ENCODE measurements at places on chromosomes 7 and 10. TPM values are rescaled to one million over a fixed set of nuclear protein-coding genes. Genes with fewer than 3 reads are reported as not detected.

The TMEM270 gene
- not detected for total RNA-seq

The CRHR2 gene
- not detected for total RNA-seq

The MCM10 gene
- 20.2 TPM for total RNA-seq

The ANKRD30A gene
- total RNA-seq: not detected

The TDRD1 gene
- not detected for total RNA-seq

The C10orf95 gene
- 0.77 TPM for total RNA-seq

The C10orf53 gene
- total RNA-seq: not detected

The GLI3 gene
- total RNA-seq: 9.0 TPM

The PDK4 gene
- total RNA-seq: 21.0 TPM

- H3K4me1 ChIP-seq: peaks cover 3% of the 10 kb centered on the region
- no peak overlapping the region for H3K27ac ChIP-seq
- no peak overlapping the region for H3K4me3 ChIP-seq
- DNase-seq: no peak
- H3K36me3 ChIP-seq: no peaks in the 10 kb centered on the region
- peaks cover 3% of the 10 kb centered on the region for H3K27me3 ChIP-seq
Measured at GRCh38 chr10:43754569-43755260, 106.0 kb upstream of the ZNF32 start.

- no peaks in the 10 kb centered on the region for H3K36me3 ChIP-seq
- no peak overlapping the region for H3K27ac ChIP-seq
- H3K4me1 ChIP-seq: peaks cover 6% of the 10 kb centered on the region
- DNase-seq: no peak
- H3K27me3 ChIP-seq: no peaks in the 10 kb centered on the region
Measured at GRCh38 chr10:59991661-59992060, 85.3 kb upstream of the CCDC6 start.

GRCh38 chr10:15642095-15642494, 77.6 kb downstream of the ITGA8 start:
- H3K27ac ChIP-seq: no peak overlapping the region
- peaks cover 6% of the 10 kb centered on the region for H3K27me3 ChIP-seq
- peaks cover 8% of the 10 kb centered on the region for H3K4me1 ChIP-seq
- H3K4me3 ChIP-seq: no peak overlapping the region
- DNase-seq: no peak
- H3K36me3 ChIP-seq: no peaks in the 10 kb centered on the region

- DNase-seq: no peak
- H3K36me3 ChIP-seq: no peaks in the 10 kb centered on the region
- peaks cover 13% of the 10 kb centered on the region for H3K4me1 ChIP-seq
Measured at GRCh38 chr7:157596026-157596425, 259.2 kb downstream of the DNAJB6 start.

- DNase-seq: no peak
- no peaks in the 10 kb centered on the region for H3K4me1 ChIP-seq
- H3K36me3 ChIP-seq: no peaks in the 10 kb centered on the region
- no peak overlapping the region for H3K27ac ChIP-seq
- no peaks in the 10 kb centered on the region for H3K27me3 ChIP-seq
Measured at GRCh38 chr10:27490807-27491206, 13.3 kb upstream of the RAB18 start.

DNA sequence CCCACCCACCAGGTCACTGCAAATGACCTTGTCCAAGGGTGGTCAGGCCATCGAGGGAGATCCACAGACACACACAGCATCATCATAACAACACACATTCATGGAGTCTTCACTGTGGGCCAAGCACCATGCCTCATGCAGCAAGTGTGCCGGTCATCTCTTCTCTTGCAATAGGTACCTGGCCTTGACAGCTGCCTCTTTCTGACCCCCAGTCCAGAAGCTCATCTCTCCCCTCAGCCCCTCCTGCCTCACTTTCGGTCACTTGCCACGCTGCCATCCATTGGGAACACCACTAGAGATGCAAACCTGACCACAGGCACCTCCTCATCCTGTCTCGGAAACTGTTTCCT, 75.9 kb downstream of the OAT start:
- no peak overlapping the region for H3K4me3 ChIP-seq
- no peaks in the 10 kb centered on the region for H3K36me3 ChIP-seq
- DNase-seq: no peak

- DNase-seq: no peak
- H3K36me3 ChIP-seq: no peaks in the 10 kb centered on the region
- no peak within 1 kb of the TSS for H3K4me3 ChIP-seq
- H3K27me3 ChIP-seq: no peaks in the 10 kb centered on the region
- peaks cover 21% of the 10 kb centered on the region for H3K4me1 ChIP-seq
- H3K27ac ChIP-seq: peak within 1 kb of the TSS; percentile 67
Measured at GRCh38 chr10:89327803-89328441, at the start of gene IFIT3. Gene IFIT3 (plus strand): TSS chr10:89327997. CDS start chr10:89328074, 77 bp downstream.

DNA sequence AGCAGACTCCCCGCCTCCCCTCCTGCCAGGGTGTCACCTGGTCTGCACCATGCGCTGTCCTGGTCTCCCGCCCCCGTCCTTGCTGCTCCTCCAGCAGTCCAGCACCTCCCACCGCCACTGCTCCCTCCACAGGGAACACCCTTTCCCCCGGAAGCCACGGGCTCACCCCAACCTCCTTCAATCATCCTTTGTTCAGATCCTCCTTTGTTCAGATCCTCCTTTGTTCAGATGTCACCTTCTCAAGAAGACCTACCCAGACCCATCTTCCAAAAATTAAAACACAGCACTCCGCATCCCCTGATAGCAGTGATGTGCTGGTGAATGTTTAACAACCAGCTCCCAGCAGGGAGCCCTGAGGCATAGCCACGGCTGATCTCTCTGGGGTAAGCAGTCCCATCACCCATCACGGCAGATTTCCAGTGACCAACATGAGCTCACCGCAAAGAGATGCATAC, 237.7 kb downstream of the USP6NL start:
- peaks cover 10% of the 10 kb centered on the region for H3K27me3 ChIP-seq
- no peak for DNase-seq
- H3K27ac ChIP-seq: no peak overlapping the region

GRCh38 chr10:69445041-69445440, 6.2 kb upstream of the TSPAN15 start:
- peaks cover 14% of the 10 kb centered on the region for H3K4me1 ChIP-seq
- H3K4me3 ChIP-seq: no peak overlapping the region
- H3K36me3 ChIP-seq: no peaks in the 10 kb centered on the region
- DNase-seq: no peak
- peaks cover 4% of the 10 kb centered on the region for H3K27me3 ChIP-seq

DNA sequence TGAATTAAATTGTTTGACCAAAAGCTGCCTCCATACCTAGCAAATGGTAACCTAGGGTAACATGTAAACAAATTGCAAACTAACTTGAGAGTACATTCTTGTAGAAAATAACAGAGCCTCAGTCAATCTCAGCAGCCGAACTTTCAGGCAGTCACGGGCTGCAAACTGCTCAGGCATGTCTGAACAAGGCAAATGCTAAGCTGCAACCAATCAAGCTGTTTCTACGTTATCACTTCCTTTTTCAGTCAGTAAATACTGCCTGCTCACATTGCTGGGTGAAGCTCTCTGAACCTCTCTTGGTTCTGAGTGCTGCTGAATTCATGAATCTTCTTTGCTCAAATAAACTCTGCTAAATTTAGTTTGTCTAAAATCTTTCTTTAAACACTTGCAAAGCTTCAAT, 1212.4 kb downstream of the SORCS1 start:
- no peak overlapping the region for H3K4me3 ChIP-seq
- H3K27me3 ChIP-seq: no peaks in the 10 kb centered on the region
- peak; percentile 9 for DNase-seq
- H3K36me3 ChIP-seq: no peaks in the 10 kb centered on the region
- peak overlapping the region; percentile 89 for H3K27ac ChIP-seq

GRCh38 chr7:141788296-141788695, 1.7 kb upstream of the TAS2R5 start:
- H3K27ac ChIP-seq: no peak overlapping the region
- no peaks in the 10 kb centered on the region for H3K27me3 ChIP-seq
- no peaks in the 10 kb centered on the region for H3K4me1 ChIP-seq
- peaks cover 8% of the 10 kb centered on the region for H3K36me3 ChIP-seq

- H3K27me3 ChIP-seq: peaks cover 36% of the 10 kb centered on the region
- no peak overlapping the region for H3K4me3 ChIP-seq
- DNase-seq: no peak
- H3K4me1 ChIP-seq: peaks cover 17% of the 10 kb centered on the region
- no peak overlapping the region for H3K27ac ChIP-seq
Measured at GRCh38 chr10:30752481-30752881, 122.9 kb upstream of the LYZL2 start.

- H3K27ac ChIP-seq: no peak overlapping the region
- H3K36me3 ChIP-seq: no peaks in the 10 kb centered on the region
- no peaks in the 10 kb centered on the region for H3K27me3 ChIP-seq
- H3K4me1 ChIP-seq: peaks cover 21% of the 10 kb centered on the region
Measured at GRCh38 chr7:84524714-84525694, 330.4 kb upstream of the SEMA3A start.

- DNase-seq: peak; percentile 44
- H3K27me3 ChIP-seq: peaks cover 76% of the 10 kb centered on the region
- H3K4me1 ChIP-seq: peaks cover 5% of the 10 kb centered on the region
- H3K27ac ChIP-seq: no peak overlapping the region
Measured at GRCh38 chr7:151013733-151014497, 10.4 kb downstream of the ATG9B start.

- no peak overlapping the region for H3K4me3 ChIP-seq
- DNase-seq: no peak
- no peak overlapping the region for H3K27ac ChIP-seq
- H3K36me3 ChIP-seq: peaks cover 20% of the 10 kb centered on the region
- H3K27me3 ChIP-seq: no peaks in the 10 kb centered on the region
Measured at GRCh38 chr7:98935811-98936210, 57.5 kb downstream of the TRRAP start.

GRCh38 chr10:126880926-126881325, 24.3 kb upstream of the DOCK1 start:
- no peak overlapping the region for H3K27ac ChIP-seq
- DNase-seq: no peak
- peaks cover 2% of the 10 kb centered on the region for H3K4me1 ChIP-seq
- H3K36me3 ChIP-seq: no peaks in the 10 kb centered on the region
- peaks cover 18% of the 10 kb centered on the region for H3K27me3 ChIP-seq

DNA sequence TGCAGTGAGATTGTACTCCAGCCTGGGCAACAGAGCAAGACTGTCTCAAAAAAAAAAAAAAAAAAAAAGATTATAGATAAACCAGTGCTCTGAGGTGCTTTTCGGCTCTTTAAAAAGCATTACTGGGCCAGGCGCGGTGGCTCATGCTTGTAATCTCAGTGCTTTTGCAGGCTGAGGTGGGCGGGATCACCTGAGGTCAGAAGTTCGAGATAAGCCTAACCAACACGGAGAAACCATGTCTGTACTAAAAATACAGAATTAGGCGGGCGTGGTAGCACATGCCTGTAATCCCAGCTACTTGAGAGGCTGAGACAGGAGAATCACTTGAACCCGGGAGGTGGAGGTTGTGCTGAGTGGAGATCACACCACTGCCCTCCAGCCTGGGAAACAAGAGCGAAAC, 6.6 kb upstream of the HNRNPF start:
- H3K27ac ChIP-seq: no peak overlapping the region
- H3K27me3 ChIP-seq: no peaks in the 10 kb centered on the region
- H3K4me3 ChIP-seq: no peak overlapping the region

Measured in progenitor cell of endocrine pancreas (in vitro differentiated cells).